ENCODE measurements at places on chromosomes 5 and 9.

- DNase-seq, result no peak
Measured at GRCh38 chr9:114303571-114303970, 19.3 kb upstream of the ORM1 start.

- DNase-seq, result peak; percentile 58
Measured at GRCh38 chr9:97615439-97616072, 17.6 kb downstream of the TSTD2 start.

DNA sequence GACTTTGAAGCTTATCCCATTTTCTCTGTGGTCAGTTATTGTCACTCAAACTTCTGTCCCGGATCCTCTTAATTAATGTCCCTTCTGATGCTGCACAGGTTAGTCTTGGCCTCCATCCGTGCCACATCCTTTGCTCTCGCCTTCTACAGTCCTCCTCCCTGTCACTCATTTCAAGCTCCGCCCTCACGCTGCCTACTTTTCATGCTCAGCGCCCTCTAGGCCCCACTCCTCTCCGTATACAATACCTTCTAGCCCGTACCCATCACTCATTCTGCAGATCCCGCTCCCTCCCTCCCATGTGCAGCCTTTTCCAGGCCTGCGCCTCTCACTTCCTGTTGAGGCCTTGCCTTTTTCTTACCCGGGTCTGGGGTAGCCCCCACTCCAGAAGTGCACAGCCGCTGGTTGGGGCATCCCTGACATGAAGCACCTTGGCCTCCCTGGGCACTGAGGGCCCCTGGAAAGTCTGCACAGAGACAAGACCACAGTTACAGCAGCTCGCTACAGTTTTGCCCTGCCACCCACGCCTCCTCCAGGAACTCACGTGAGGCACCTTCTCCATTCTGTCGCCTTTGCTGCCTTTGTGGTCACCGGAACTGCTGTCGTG, 88.5 kb upstream of the SLC25A48 start:
- no peak for DNase-seq

DNA sequence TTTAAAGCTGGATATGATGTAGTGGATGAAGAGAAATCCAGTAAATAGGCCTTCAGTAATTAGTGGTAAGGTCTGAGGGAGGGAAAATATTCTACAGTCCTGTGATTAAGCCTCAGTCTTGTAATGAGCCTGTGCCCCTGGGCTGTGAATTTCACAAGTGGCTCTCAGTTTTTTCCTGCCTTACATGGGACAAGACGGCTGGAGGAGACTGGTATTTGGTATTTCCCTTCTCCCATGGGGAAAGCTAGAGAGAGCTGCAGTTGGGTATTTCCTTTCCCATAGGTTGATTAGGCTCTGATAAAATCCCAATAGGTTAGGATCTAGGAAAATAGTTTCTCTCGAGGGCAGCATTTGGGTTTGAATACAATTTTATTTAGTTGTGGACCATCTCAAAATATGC, 62.2 kb upstream of the GNA14 start:
- DNase-seq, result no peak

DNA sequence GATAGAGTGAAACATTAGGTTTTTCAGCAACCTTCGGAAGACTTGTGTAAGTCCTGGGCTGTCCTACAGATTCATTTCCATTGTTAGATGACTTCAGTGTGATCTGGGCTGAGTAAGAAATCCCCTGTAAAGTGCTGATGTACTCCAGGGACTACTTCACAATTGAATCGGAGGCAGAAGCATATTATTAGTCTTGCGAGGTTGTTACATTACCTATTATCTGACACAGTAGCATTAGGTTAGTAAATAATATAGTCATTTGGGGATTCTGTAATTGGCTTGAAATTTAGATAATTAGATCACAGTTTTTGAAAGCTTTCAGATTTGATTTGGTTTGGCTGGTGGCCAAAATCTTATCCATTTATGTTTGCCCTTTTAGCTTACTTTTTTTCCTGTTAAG, 62.4 kb downstream of the DMRT1 start:
- DNase-seq, result no peak

- no peak for DNase-seq
Measured at GRCh38 chr5:56155992-56156584, 77.0 kb downstream of the ANKRD55 start.

DNA sequence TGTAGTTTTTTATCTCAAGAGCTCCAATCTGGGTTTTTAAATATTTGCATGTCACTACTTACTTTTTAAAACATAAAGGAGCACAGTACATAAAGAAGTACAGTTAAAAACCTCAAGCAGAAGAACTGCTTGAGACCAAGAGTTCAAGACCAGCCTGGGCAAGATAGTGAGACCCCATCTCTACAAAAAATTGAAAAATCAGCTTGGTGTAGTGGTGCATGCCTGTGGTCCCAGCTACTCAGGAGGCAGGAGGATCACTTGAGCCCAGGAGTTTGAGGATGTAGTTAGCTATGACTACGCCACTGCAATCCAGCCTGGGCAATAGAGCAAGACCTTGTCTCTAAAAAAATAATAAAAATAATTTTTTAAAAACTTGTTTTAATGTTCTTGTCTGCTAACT, 972.7 kb upstream of the DMAC1 start:
- no peak for DNase-seq

GRCh38 chr9:115540091-115540490, 422.1 kb upstream of the TNC start:
- DNase-seq, result no peak

GRCh38 chr5:149759563-149759962, 29.5 kb downstream of the PPARGC1B start:
- no peak for DNase-seq

- DNase-seq, result no peak
Measured at GRCh38 chr5:57174128-57174889, 450 bp downstream of the GPBP1 start.

- DNase-seq, result no peak
Measured at GRCh38 chr5:150523472-150524350, 15.8 kb downstream of the NDST1 start.

GRCh38 chr9:6925836-6926235, 168.1 kb downstream of the KDM4C start:
- no peak for DNase-seq

- no peak for DNase-seq
Measured at GRCh38 chr5:133714161-133714915, 102.0 kb upstream of the FSTL4 start.

DNA sequence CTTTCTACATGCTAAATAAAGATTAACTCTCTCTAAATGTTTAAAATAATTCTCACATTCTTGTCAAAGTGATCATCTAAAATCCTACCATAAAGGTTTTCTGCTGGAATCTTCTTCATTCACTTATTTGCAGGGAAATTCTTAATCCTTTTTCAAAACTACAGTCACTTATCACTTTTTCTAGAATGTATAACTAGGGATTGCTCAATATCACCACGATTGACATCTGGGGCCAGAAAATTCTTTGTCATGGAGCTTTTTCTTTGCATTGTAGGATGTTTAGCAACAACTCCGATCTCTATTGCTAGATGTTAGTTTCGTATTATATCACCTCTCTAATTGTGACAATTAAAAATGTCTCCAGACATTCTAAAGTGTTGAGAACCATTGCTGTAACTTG, 344.9 kb upstream of the PIK3R1 start:
- no peak for DNase-seq

DNA sequence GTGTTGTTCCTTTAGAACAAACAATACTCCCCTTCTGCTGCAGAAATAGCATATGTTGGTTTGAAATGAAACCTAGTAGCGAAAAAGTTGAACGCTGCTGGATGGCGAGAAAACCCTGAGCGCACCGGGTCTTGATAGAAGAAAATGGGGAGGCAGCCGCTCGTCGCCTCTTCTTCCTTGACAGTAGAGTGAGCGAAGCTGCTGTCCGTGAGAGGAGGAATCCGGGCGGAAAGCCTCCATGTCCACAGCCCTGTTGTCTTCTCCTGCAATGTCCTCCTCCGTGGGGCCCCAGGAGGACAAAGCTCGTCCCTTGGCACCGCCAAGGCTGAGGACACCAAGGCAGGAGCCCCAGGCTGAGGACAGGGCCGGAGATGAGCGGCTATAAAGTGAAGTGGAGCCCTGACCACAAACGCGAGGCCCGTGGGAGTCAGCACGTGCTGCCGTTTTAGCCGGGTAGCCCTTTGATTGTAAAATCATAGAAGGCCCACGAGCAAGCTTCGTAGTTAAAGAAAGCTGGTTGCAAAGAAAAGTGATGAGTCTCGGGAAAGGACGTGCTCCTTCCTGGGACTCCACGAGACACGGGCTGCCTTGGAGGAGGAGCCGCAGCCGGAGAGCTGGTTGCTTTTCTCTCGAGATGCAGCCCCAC, 35.6 kb downstream of the MRPL36 start:
- DNase-seq, result peak; percentile 11

- DNase-seq, result peak; percentile 10
Measured at GRCh38 chr9:93658184-93658925, 82.0 kb downstream of the PHF2 start.

- DNase-seq, result peak; percentile 52
Measured at GRCh38 chr9:131237931-131238401, 38.3 kb downstream of the FAM78A start.

DNA sequence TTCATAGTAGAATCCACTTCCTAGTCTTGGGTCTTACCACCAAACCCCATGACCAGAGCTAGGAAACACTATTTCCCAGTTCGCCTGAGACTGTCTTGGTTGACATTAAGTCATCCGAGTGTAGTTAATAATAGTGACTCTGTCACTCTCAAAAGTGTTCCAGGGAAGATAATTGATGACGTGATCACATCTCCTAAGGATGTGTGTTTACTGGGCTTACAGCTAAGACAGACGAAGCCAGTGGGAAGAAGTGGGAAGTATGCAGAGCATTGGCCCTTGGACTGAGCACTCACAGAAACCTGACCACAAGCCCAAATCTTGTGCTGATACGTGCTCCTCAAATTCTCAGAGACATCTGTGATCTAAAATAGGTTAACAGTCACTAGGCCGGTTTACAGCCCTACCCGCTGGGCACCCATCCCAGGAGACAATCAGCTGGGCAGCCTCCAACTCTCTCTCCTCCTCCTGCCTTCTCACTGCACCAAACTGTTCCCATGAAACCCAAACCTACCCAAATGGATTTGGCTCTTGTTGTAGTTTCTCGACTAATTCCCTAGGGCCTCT, 316.6 kb downstream of the TLE1 start:
- DNase-seq, result no peak

DNA sequence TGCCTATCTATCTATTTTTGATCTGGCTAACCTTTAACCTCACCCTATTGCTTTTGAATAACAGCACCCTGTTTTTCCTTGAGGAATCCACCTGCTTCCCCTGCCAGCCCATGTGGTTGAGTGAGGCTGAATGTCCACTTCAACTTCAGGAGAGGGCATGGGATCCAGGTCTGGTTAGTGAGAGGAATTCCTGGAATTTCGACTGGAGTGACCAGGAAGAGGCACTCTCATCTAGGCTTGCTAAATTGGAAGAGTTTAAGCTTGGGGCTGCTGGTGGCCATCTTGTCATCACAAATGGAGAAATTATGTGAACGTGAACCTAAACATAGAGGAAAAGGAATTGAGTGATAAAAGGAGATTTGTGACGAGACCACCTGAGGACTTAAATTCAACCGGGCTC, 322.1 kb downstream of the OSTF1 start:
- DNase-seq, result no peak

DNA sequence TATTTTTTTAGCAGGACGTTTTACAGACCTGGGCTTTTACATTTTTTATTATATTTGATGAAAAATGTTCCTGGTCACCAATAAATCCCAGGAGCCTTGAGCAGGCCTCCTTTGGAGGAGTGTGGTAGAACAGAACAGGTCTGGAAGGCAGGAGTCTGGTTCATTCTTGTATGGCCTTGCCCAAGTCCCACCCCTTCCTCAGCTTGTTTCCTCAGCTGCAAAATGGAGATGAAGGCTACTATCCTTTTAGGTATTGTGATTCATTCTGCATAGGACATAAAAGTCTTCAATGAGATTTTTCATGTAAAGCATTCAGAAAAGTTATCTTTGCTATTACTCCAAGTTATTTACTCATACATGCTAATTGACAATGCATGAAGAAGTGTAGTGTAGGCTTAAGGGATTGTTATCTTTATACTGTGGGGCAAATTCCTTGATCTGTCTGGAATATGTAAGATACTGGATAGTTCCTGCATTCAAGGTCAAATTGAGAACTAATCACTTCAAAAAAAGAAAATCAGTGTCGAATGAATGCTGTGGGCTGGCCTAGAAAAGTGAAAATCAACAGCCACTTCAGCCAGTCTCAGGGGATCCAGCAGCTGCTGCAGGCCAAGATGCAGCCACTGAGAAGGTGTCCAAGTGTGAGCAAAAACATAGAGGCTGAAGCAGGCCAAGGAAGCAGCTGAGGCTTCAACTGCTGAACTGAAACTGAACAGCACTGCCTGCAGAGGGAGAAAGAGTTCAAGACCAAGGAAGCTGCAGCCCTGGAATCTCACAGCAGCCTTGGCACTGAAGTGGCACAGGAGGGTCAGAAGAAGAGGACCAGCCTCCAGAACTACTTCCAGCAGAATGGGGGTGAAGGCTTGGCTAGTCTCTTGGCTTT, 15.5 kb upstream of the SLC36A3 start:
- DNase-seq, result no peak

GRCh38 chr9:111872886-111873285, 23.7 kb upstream of the UGCG start:
- DNase-seq, result no peak

DNA sequence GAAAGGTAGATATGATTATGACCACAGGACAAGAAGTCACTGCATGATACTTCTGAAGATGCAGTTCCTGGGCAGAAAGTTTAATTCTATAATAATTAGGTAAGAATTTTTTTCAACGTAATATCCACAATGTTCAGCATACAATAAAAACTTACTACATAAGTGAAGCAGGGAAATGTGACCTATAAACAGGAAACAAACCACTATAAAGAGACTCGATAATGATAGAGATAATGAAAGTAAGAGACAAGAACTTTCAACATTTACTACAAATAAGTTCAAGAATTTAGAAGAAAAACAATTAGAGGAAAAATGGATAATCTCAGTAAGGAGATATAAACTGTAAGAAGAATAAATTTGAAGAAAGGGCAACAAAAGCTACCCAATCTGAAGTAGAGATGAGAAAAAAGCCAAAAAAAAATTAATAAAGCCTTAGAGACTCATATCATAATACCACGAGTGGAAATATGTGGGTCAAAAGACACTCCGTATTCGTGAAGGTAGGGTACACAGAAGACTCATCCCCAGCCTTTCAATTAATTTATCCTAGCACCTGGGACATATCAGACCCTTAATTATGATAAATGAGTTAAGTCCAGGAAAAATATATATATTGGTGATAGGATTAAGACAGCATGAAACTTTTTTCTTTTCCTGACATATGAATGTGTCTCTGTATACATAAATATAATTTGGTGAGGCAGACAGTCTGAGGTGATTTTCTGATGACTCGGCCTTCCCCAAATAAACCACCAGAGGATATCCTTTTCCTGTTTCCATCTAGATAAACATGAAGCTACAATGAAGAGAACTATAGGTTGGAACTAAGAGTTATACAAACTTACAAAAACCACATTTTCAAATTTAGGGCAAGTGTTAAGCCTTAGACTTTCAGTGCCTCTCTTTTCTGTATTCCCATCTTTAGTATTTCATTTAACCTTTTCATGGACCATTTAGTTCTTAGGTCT, 120.4 kb downstream of the RAPGEF6 start:
- DNase-seq, result no peak
